ENCODE measurements at places on chromosomes 12 and 14. TPM values are rescaled to one million over a fixed set of nuclear protein-coding genes. Genes with fewer than 3 reads are reported as not detected.

GRCh38 chr14:51581017-51581881 is 70.5 kb upstream of the FRMD6 start:
- no peak for DNase-seq

The HOXC4 gene
- 1.1 TPM for total RNA-seq

DNA sequence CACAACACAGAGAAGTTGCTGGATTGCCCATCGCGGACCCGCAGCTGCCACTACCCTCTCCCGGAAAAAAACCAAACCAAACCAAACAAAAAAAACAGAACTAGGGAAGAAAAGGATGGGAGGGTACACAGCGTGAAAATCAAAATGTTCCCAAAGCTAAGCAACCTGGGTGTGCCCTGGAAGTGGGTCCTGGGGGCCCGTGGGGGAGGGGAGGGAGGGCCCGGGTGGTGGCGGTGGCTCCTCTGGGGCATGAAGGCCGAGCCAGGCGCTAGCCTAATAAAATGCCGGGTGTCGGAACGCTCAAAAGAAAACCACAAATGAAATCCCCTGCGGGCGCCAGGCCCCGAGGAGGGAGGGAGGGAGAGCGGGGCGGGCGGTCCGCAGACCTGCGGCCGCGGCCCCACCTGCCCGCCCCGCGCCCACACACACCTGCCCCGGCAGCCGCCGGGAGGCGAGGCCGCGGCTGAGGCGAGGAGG is 787 bp downstream of the HECTD4 start:
- DNase-seq = no peak

The KRT6A gene
- total RNA-seq = 3.3 TPM

Measured in omental fat pad (tissue), 4 donors.